ENCODE measurements at places on chromosomes 16 and 17.

GRCh38 chr16:89010210-89010925 lies 33.4 kb upstream of the CBFA2T3 start:
- no peak for DNase-seq

GRCh38 chr17:27502526-27503324 lies 46.5 kb downstream of the KSR1 start:
- no peak for DNase-seq

DNA sequence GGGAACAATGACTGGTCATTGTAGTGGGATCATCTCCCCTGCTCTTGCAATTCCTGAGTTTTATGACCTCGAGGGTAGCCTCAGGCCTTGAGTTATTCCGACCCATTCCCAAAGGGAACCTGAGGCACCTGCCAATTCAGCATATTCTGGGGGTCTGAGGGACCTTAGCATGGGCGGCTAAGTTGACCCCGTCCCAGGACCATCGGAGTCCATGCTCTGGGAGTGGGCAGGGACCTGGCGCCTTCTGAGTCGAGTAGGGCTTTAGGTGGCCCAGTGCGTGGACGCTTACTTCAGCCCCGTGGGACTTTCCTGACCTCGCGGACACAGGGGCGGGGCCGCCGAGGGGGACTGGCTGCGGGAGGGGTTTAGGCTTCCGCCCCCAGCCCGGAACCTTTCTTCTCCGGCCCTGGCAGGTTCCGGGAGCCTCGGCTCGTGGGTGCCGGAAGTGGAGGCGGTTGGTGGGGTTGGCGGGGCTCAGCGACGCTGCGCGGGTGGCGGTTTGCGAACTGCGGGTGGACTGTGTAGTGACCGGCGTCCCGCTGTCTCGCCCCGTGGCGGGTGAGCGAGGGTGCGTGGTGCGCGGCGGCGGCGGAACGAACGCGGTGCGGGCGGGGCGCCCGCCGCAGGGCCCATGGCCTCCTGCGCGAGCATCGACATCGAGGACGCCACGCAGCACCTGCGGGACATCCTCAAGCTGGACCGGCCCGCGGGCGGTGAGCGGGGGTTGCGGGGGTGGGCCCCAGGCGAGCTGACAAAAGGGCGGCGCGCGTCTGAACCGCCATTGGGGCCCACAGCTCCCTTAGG lies at the start of gene EDC4:
Gene EDC4 (plus strand): TSS at position 422 of the 804 bp plus-strand sequence. CDS start 210 bp downstream, at position 632.
- DNase-seq: peak; percentile 25

DNA sequence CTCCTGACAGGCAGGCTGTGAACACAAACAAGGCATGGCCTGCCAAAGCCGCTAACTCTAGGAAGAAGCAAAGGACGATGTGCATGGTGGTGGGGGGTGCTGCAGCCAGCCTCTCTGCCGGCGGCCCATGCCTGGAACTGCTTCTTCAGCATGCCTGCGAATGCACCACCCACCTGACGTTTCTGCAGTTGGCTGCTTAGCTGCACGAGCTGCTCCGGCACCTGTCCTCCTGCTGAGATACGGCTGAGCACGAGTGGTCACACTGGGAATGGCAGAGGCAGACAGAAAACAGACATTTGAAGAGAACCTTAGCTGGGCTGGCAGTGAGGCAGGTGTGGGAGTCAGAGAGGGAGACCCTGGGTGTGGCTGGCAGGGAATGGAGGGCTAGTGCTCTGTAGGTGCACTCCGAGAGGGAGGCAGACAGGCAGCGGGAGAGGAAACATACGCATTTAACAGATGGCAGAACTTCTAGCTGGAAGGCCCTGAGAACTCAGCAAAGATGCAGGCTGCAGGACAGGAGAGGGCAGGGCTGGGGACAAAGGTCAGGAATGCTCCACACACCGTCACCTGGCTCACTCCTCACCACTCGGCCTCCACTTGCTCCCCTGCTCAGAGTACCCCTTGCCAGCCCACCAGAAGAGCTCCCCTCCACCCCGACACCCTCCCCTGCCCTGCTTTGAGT lies 5.2 kb downstream of the FLCN start:
- DNase-seq: no peak
